Naive thymus-derived CD8-positive, alpha-beta T cell (primary cell): ENCODE measurements at places on chromosomes 6 and 20.
A peak's percentile ranks its signal among the peaks of the same experiment; 100 is the strongest.

DNA sequence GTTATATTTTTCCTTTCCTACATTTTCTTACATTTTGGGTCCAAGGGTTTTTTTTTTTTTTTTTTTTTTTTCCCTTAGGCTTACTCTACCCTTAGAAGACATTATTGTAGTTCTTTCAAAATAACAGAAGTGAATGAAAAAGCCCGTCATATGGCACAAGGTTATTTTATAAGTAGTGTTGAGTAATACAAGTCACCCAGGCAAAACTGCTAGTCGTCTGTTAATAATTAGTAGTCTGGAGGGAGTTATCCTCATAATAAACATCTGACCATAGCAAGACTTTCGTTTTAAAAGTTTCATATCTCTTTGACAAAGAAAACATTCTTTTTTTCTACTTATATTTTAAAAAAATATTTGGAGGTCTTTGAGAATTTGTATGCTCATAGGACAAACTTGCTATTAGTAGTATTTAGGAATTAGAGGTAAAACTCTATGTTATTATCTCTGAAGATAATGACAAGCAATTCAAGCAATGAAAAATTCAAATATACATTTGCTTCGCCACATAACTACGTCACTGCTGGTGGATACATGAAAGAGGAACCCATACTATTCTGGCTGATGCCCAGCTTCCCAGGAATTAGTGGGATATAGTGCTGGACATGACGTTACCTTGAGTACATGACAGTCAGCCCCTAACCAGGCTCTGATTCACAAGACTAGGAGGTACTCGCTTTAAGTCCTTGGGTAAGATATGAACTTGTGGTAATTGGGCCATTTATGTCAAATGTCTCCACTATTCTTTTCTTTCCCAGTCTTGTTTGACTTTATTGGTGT is 532.8 kb downstream of the GRIK2 start:
- no peaks in the 10 kb centered on the region for H3K27me3 ChIP-seq
- H3K4me3 ChIP-seq, result no peak overlapping the region
- no peak overlapping the region for H3K27ac ChIP-seq
- no peak for DNase-seq

- H3K27me3 ChIP-seq, result no peaks in the 10 kb centered on the region
- DNase-seq, result peak; percentile 30
- H3K36me3 ChIP-seq, result no peaks in the 10 kb centered on the region
- H3K27ac ChIP-seq, result no peak overlapping the region
- no peak overlapping the region for H3K4me3 ChIP-seq
Measured at GRCh38 chr6:157597461-157598312, 216.7 kb downstream of the ZDHHC14 start.

DNA sequence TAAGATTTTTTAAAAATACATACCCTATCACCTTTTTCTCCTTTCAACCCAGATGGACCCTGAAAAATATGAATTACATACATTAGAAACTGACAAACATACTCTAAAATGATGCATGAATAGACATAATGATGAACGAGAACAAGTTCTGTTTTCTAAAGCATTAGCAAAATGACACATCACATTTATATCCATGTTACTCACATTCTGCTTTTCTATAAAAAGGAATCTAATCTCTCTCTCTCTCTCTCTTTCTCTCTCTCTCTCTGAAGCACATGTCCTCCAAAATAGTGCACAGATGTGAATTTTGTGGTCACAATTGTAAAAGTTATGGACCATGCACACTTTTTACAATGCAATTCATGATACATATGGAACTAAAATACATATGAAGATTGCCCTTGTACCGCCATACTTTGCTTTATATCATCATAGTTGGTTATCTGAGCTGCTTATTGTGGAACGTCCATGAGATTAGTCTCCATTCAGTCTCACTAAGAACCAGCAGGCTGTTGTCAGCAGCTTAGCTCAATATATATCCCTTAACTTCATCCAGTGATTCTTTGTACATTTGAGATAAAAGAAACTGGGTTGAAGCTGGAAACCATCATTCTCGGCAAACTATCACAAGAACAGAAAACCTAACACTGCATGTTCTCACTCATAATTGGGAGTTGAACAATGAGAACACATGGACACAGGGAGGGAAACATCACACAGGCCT is 114.2 kb downstream of the COL12A1 start:
- peaks cover 1% of the 10 kb centered on the region for H3K27me3 ChIP-seq
- no peaks in the 10 kb centered on the region for H3K4me1 ChIP-seq
- no peak for DNase-seq
- H3K4me3 ChIP-seq, result no peak overlapping the region

DNA sequence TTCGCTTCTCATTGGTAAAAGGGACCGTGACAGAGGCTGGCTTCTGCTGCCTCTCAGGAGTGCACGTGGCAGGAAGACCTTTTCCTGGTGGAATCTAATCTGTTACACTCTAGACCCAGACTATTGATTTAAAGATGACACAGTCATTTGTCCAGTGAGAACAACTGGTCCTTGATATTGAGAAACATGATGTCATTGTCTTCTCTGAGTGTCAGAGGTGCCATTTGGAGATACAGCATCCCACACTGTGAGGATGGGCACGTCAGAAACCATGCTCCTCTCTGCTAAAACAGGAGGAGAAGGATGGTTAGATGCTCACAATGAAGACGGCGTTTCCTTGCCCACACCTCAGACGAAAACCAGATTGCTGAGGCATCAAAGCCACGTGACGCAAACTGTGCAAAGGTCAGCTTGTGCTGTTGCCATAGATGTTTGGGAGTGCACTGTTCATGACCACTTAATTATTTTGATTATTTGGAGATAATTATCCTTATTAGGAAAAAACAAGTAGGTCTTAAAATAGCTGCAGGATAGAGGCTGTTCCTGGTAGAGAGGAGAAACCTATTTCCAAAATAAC is 169.0 kb downstream of the SMOC2 start:
- no peak overlapping the region for H3K4me3 ChIP-seq
- no peak for DNase-seq
- no peaks in the 10 kb centered on the region for H3K27me3 ChIP-seq

- no peak overlapping the region for H3K4me3 ChIP-seq
- no peaks in the 10 kb centered on the region for H3K36me3 ChIP-seq
- H3K4me1 ChIP-seq, result no peaks in the 10 kb centered on the region
- DNase-seq, result no peak
Measured at GRCh38 chr6:54198134-54198533, 86.9 kb downstream of the MLIP start.

GRCh38 chr6:97026298-97026697 is 101.8 kb downstream of the KLHL32 start:
- peaks cover 2% of the 10 kb centered on the region for H3K4me1 ChIP-seq
- no peak for DNase-seq
- H3K27me3 ChIP-seq, result no peaks in the 10 kb centered on the region
- H3K36me3 ChIP-seq, result no peaks in the 10 kb centered on the region
- no peak overlapping the region for H3K27ac ChIP-seq

DNA sequence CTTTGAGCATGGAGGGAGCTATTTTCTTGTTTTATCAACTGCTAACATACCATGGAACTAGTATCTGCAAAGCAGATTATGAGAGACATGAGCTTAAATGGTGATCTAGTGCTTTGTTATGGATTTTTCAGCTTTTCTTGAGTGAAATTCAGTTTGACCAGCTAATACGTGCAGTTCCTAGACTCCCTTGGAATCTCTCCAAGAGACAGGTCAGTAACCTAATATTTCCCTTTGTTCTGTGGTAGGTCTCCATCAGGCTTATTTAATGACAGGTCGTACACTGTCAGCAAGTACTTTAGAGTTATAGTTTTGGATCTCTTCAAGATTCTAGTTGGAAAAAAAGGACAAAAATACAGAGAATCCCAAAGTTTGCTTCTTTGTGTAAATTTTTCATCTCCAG is 43.9 kb downstream of the HDAC2 start:
- H3K4me1 ChIP-seq, result no peaks in the 10 kb centered on the region
- H3K27me3 ChIP-seq, result peaks cover 4% of the 10 kb centered on the region
